NCI-H748 treated with DMSO at 0.1 percent for 48 hours (cell line): ENCODE measurements at places on chromosomes 4 and X.
A peak's percentile ranks its signal among the peaks of the same experiment; 100 is the strongest.

- no peak for DNase-seq
These were observed 112.8 kb downstream of the PPA2 start for GRCh38 chr4:105361053-105361452.

GRCh38 chr4:138588501-138588900 is 346.4 kb upstream of the SLC7A11 start:
- no peak for DNase-seq

DNA sequence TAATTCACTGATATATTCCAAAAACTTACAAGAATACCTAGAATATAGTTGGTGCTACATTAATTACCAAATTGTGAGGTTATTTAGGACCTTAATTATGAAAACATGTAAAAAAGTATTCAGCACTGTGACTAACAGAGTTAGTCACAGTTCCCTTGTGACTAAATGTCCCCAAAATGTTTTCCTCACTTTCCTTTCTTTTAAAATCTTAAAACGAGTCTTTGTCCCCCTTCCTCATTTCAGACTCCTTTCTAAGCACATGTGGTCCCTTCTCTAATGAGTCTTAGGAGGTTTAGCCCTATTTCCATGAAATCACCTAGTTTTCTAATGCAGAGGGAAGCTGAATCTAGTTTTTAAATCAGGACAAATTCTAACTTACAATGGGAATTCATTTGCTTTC is 175.0 kb downstream of the PPP3CA start:
- no peak for DNase-seq

DNA sequence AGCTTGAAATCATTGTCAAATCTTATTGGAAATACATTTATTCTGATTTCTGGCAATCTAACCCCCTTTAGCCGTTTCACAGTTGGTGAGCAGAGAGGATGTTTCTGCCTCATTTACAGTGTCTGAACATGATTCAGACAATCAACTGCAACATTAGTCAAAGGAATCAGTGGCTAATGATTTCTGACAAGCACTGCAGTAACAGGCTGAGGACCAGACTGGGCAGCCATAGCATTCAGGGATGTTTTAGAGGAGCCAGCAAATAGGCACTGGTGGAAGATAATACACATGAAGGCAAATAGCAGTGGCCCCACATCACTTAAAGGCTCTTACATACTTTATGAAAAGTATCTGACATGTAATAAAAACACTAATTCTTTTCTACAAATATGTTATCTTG is 102.8 kb downstream of the TTC29 start:
- no peak for DNase-seq

DNA sequence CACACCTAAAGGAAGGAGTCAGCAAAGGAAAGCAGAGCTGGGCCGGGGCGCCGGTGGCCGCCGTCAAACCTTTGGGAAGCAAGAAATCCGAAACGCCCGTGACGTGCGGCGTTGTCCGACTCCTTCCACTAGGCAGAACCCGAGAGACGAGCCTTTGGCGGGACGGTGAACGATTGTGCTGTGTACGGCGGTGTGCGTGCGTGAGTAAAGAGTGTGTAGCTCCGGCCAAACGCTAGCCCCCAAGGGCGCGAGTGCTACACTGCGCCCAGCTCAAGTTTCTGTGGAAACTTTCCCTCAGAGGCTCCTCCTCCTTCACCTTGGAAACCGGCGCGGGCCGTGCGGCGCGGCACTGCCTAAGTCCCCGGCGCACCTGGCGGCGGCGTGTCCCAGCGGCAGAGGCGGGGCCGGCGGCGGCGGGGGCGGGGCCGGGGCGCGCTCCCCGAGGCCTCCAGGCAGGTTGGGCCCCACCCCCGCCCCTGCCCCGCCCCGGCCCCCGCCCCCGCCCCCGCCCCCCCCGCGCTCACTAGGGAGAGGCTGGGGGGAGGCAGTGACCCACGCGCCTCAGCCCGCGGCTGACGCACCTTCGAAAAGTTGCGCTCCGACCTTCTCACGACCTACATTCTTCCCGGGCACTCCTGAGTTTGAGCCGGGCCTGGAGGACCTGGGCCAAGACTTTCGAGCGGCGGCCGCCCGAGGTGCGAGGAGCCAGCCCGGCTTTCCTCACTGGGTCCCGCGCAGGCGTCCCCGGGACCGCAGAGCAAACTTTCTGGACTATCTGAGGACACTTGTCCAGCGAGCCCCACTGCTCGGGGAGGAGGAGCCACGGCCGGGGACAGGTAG is at the start of gene FHIP1A:
Gene FHIP1A (plus strand): TSS at position 547 of the 840 bp plus-strand sequence. CDS start 157,084 bp downstream, outside the sequence.
- peak; percentile 79 for DNase-seq

DNA sequence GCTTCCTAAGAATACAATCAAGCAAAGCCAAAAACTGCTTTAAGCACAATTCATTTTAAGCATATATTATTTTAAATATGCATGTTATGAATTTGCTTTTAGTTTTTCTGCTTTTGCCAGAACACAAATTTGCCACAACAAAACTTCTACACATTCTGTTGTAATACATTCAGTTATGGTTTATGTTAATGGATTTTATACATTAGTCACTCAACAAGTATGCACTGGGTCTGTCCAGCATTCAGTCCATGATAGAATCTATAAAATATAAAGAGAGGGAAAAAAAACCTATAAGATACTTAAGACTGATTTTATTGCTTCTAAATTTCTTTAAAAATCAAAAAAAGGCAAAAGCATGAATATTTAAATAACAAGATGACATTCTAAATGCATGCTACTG is 22.2 kb downstream of the IQCM start:
- DNase-seq: no peak

GRCh38 chrX:105136786-105137185 is 83.7 kb downstream of the TEX13A start:
- no peak for DNase-seq

- no peak for DNase-seq
These were observed 55.6 kb downstream of the SORCS2 start for GRCh38 chr4:7247946-7248345.

DNA sequence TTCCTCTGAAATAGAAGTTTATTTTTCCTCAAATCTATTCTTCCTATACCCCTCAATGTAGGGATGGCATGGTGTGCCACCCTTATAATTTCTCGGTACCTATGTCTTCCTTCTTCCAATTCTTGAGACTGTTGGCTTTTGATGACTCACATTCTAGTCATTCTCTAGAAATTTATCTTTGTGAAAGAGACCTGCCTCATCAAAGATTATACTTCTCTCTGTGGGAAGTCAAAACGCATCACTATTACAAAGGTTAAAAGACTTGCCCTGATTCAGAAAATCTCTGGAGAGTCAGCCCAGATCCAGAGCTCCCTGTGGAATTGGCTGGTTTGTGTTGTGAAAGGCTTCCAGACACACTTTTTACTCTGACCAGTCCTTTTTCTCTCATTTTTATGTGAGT is 65.9 kb upstream of the FSTL5 start:
- no peak for DNase-seq

GRCh38 chrX:150308532-150309157 is 54.5 kb upstream of the MAMLD1 start:
- DNase-seq: no peak

DNA sequence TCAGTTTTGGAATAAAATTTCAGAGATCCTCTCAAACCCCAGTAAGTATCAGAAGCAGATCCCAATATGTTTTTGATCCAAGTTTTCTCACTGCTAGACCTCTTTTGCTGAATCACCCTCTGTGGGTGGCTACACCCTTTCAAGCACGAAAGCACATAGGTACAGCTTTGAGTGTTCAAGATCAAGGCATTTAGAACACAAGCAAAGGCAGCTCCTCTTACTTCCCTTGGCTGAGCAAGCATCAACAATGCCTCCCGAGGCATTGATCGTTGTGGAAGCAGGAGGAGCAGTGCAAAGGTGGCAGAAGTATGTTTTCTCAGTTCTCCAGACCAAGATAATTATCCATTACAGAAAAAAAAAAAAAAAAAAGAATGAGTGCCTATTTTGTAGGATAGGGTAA is 72.0 kb upstream of the TSPAN7 start:
- DNase-seq: no peak

GRCh38 chr4:144582975-144583374 is 63.0 kb upstream of the HHIP start:
- DNase-seq: no peak

GRCh38 chr4:155099231-155099630 is 109.2 kb upstream of the NPY2R start:
- no peak for DNase-seq

DNA sequence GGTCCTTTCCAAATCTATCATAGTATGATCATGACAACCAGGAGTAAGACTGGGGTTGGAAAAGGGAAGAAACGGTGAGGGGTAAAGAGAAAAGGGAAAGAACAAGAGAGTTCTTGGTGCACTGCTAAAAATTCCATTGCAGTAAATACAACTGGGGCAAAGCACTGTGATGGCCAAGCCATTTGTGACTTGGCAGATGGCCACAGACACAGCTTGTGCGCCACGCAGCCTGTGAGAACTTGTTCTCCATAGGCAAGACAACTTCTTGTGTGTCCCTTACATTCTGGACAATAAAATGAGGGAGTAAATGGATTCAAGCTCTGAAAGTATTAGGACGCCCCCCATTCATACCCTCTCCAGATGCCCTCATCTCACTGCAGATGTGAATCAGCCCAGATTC is 10.9 kb downstream of the MFAP3L start:
- DNase-seq: no peak

DNA sequence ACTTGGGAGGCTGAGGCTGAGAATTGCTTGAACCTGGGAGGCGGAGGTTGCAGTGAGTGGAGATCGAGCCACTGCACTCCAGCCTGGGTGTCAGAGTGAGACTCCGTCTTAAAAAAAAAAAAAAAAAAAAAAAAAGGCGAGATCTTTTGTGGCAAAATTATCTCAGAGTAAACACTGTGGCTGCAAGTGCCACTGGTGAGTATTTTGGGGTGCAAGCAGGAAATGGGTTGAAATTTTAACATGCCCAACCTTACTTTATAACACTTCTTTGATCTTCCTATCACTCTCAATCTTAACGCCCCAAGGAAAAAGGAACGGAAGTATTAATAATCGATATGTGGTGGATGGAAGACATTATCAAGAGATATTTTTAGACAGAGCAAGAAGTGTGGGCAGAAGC is 32.1 kb downstream of the SLC34A2 start:
- DNase-seq: no peak

- DNase-seq: no peak
These were observed 323.3 kb downstream of the DHX15 start for GRCh38 chr4:24260923-24261564.

- no peak for DNase-seq
These were observed 63.5 kb downstream of the ANAPC4 start for GRCh38 chr4:25440478-25441030.

DNA sequence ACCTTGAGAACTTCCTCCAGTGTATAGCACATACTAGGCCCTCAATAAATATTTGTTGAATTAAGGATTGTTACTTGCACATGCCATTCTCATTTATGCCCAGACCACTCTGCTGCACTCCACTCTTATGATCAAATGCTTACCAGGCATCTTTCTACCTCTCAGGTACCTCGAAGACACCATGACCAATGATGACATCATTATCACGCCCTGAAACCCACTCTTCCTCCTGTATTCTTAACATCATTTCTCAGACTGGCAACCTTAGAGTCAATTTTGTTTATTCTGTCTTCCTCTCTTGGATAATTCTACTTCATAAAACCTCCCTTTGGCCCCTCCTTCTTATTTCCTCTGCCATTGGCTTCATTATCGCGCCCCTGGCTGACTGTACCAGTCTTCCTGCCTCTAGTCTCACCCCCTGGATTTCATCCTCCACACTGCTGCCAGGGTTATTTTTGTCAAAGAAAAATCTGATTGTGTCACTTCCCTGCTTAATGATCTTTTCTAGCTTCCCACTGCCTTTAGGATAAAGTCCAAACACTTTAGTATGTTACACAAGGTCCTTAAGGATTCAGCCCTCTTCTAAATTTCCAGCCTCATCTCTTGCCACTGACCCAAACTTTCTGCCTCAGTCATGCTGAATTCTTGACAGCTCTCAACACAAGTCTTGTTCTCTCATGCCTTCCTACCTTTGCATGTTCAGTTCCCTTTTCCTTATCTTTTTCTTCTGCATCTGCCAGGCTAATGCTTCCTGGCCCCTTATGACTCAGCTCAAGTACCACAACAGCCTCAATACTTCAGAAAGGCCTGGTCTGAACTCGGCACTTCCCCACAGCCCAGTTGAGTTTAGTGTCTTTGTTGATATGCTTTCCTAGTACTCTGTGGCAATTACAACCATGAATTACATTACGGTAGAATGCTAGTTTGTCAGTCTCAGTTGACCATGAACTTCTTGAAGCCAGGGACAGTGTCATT is 45.8 kb downstream of the HDAC8 start:
- DNase-seq: no peak

DNA sequence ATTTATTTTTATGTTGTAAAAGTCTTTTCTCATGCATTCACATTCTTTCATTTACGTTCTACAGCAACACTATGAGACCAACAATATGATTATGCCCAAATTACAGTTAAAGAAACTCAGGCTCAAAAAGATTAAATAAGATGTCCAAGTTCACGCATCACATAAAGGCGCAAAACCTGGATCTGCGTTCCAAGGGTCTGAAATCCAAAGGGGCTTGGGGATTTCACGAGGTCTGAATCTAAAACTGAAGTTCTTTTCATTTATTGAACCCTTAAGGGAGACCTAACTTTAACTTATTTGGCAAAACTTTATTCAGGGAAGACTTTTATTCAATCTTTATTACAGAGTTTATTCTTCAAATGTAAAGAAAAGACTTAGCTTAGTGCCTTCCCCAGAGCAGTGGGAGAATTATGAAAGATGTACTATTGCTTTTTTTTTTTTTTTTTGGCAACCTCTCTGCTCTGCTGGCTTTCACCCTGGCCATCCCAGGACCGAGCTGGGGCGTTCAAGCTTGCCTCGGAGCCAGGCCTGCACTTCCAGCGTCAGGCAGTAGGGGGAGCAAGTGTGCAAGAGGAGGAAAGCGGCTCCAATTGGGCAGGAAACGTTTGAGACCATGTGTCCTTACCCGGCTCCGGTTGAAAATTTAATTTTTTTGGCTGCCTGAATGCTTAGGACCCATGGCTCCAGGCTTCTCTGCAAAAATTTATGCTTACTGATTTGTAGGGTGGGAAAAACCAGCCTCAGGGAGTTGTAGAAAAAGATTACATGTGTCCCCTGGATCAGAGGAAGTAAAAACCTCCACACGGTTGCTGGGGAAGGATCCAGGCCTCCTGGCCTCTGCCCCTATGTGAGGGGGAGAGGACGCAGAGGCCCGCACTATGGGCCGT is 344.3 kb upstream of the KLF3 start:
- peak; percentile 29 for DNase-seq

DNA sequence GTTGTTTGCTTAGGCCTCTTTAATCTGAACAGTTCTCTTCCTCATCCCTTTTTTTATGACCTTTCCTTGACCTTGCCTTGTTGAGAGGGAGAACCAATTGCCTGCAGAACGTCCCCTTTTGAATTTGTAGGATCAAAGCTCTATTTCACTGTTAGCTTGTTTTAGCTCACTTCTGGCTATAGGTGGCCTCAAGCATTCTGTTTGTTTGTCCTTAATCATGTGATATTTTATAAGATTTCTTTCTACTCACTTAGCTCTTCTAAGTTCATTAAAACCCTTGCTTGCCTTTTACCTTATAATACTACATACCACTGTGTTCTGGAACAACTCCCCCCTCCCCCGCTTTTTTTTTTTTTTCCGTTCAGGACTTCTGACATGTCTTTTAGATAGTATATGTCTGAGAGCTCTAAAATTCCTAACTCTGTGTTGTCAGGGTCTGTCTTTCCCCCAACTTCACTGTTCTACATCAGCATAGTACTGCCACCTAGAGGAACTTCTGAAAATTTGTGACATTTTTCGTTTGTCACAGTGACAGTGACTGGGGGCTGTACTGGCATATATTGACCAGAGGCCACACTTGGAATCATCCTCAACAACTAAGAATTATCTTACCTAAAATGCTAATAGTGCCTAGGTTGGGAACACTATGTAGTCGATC is 128.5 kb downstream of the LARP7 start:
- peak; percentile 27 for DNase-seq
